Large intestine (tissue), 12 donors: ENCODE measurements at places on chromosomes 1 and 21.

DNA sequence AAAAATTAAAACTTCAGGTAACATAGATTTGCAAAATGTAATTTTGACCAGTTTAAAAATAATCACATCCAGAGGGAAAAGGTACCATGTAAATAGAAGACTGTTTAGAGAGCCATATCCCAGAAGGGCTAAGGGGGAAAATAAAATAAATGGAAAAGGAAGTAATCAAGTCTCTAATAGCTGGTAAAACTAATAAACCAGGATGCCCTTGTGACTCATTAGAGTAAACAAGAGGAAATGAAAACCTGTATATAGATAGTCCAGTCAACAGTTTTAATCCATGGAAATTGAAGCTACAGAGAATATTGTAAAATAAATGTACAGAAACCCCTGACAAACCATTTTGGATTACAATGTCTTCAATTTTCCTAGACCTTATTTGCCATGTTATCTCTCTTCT lies 698.0 kb upstream of the RGS18 start:
- no peak for DNase-seq

- DNase-seq: no peak
Observed at GRCh38 chr1:159746666-159747065, 32.3 kb upstream of the CRP start.

- DNase-seq: no peak
Observed at GRCh38 chr1:87274851-87275250, 53.8 kb upstream of the LMO4 start.

DNA sequence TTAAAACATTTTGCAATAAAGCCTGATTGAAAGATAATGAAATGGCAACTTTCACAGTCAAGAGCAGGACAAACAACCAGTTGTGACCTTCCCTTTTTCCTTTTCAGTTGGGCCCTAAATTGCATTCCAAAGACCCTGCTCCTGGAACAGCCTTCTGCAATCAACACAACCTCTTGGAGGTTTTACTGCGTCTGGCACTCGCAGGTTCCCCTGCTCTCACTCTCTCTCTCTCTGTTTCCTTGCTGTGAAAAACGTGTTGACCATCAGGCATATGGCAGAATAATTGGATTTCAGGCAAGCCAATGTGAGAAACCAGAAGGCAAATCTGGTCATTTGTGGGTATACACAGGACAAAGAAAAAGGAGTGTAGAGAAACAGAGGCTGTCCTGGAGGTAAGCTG lies 23.2 kb downstream of the SLC44A5 start:
- no peak for DNase-seq

GRCh38 chr1:30172757-30173156 lies 550.6 kb downstream of the MATN1 start:
- DNase-seq: no peak

GRCh38 chr1:105337420-105337819 lies 1587.7 kb downstream of the AMY1C start:
- DNase-seq: no peak

DNA sequence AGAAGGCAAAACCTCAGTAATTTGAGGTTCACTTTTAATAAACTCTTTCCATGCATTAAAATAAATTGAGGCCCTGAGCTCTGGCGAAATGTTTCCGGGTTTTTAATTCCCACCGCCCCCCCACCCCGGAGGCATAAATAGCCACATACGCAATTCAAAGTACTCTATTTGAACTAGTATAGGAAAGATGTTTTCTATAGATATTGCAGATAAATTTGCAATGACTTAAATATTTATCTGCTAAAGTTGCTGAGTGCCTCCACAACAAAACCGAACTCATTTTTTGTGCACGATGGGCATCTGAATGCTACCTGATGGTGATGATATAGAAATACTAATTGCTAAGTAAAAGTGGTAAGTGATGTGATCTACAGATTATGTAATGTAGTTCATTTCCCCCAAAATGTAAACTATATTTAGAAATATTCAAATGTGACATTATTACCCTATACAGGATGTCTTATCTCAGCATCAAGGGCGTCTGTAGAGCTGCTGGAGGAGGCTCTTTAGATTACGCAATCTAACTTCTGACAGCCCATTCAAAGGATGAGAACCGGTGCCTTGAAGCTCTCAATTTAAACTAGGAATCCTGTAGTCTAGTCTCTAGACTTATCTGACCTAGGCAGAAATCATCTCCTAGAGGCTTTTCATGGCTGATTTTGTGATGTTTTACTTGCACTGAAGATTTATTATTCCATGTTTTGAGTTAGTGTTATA lies 8.5 kb downstream of the IRF2BP2 start:
- no peak for DNase-seq

DNA sequence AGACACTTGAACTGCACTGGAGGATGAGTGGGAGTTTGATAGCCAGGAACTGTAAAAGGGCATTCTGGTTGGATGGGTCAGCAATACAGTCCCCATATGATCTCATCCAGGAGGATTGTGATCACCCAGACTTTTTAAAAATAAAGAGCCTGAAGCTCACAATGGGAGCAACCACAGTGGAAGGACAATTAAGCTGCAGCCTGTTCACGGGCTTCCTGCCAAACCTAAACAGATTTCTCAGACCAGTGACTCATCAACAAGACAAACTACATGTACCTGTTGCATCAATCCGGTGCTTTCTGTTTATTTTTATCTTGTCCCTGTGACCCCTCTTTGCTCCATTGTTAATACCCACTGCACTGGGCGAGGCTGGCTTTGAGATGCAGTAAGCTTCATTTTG lies 52.3 kb downstream of the PAPPA2 start:
- no peak for DNase-seq

- DNase-seq: no peak
Observed at GRCh38 chr1:17984583-17984982, 123.0 kb upstream of the IGSF21 start.

DNA sequence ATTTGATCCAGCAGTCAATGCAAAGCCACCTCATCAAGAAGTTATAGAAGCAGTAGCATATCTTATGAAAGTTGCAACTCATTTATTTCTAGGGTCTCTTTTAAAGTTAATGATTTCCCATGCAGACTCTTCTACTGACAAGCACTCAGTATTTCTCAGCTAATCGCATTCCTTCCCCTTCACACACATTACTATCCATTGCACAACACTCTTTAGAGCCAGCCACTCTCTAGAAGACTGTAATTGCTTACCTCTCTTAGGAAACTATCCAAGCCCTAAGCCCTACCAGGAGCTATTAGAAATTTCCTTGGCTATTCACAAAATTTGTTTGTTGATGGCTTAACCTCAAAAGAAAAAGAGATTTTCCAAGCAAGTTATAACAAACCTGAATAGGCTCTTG lies 106.0 kb downstream of the ADAMTS1 start:
- no peak for DNase-seq

- no peak for DNase-seq
Observed at GRCh38 chr1:58204284-58204683, 342.2 kb downstream of the OMA1 start.

DNA sequence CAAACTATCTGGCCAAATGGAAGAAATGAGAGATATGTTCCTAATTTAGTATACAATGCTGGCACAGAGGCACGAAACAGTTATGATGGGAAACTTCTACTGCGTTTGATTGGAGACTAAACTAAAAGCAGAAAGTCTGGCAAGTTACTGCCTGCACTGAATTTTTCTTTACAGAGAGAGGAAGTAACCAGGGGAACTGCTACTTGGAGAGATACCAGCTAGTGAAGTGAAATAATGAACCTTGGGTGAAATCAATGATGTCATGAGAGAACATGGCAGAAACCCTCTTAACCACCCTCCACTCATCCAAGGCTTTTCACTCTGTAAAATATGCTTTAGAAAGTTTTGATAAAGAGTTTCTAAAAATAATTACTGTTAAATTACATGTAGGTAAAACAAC lies 29.3 kb downstream of the NIBAN1 start:
- DNase-seq: no peak

- DNase-seq: no peak
Observed at GRCh38 chr1:194478731-194479130, 1292.3 kb upstream of the B3GALT2 start.

- no peak for DNase-seq
Observed at GRCh38 chr21:42970946-42971653, 3.3 kb upstream of the PKNOX1 start.

DNA sequence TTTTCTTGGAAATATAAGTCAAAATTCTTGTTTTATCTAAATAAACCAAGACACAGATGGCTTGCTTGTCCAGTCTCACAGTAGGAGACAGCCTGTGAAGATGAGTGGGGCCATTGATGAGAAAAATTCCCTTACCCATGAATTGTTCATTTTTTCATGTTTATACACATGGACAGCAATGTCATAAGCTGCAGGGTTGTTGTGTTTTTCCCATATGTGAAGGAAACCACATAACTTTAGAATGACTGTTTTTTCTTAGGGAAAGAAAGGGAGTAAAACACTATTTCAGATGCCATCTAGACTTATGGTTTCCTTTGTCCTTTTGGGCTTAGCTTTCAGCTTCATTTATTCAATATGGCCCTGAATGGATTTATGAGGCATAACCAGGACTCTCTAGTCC lies 622.5 kb upstream of the NR5A2 start:
- DNase-seq: no peak

GRCh38 chr1:21341022-21341421 lies 50.8 kb upstream of the ECE1 start:
- no peak for DNase-seq
